Progenitor cell of endocrine pancreas (in vitro differentiated cells): ENCODE measurements at places on chromosomes 5 and 9.

GRCh38 chr9:81076131-81076530 lies 613.2 kb downstream of the TLE1 start:
- DNase-seq, result no peak

- DNase-seq, result no peak
These were observed 165.8 kb downstream of the GADD45G start for GRCh38 chr9:89770531-89771174.

GRCh38 chr5:126031989-126032716 lies 391.1 kb upstream of the GRAMD2B start:
- DNase-seq, result no peak

GRCh38 chr5:148957591-148958202 lies 105.2 kb downstream of the SH3TC2 start:
- DNase-seq, result peak; percentile 32

GRCh38 chr9:79257228-79257781 lies 314.5 kb upstream of the TLE4 start:
- DNase-seq, result no peak

- DNase-seq, result no peak
These were observed 378.0 kb upstream of the PDE4D start for GRCh38 chr5:60271517-60271916.

GRCh38 chr9:77965445-77966123 lies 66.0 kb downstream of the GNAQ start:
- no peak for DNase-seq

GRCh38 chr5:179379321-179379890 lies 34.1 kb upstream of the ADAMTS2 start:
- no peak for DNase-seq

GRCh38 chr9:27487128-27487640 lies 36.9 kb upstream of the IFNK start:
- DNase-seq, result no peak

GRCh38 chr9:30522061-30522460 lies 1862.4 kb upstream of the ACO1 start:
- DNase-seq, result no peak
